T-helper 17 cell (primary cell): ENCODE measurements at places on chromosomes 12 and 14.

DNA sequence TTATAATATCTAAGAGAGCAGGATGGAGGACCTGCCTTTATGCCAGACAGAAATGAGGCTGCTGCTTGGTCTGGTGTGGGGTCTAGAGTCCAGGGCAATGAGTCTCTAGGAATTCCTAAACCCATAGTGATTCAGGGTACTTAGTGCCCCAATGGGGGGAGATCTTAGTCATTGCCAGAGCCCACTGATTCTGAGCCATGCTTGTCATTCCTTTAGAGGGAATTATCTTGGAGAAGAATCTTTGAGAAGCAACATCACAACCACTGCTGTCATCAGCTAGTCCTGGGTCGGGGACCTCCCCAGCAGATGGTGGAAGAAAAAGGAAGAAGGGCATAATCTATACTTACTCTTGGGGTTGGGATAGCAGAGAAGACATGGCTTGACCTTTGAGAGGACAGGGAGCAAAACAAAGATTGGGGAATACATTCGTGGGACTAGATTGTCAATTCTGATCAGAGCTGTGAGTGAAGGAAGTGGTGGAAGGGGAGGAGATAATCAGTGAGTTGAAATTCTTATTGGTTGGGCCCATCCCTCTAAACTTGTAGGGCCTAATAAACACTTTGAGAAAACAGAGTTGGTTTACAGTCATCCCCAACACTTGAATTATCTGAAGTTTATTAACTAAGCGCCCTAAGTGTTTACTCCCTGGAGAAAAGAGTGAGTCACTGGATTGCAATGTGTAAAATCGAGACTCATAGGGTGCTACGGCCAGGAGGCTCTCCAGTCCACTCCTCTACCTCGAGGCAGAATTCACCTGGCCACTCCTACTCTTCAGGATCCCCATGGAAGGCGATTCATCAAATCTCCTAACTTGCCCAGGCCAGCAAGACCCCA is 3.0 kb upstream of the KRT3 start:
- no peak for DNase-seq

GRCh38 chr14:23681337-23681736 is 45.2 kb downstream of the DHRS2 start:
- DNase-seq, result no peak

GRCh38 chr12:107515446-107515958 is 170.1 kb upstream of the PWP1 start:
- no peak for DNase-seq

DNA sequence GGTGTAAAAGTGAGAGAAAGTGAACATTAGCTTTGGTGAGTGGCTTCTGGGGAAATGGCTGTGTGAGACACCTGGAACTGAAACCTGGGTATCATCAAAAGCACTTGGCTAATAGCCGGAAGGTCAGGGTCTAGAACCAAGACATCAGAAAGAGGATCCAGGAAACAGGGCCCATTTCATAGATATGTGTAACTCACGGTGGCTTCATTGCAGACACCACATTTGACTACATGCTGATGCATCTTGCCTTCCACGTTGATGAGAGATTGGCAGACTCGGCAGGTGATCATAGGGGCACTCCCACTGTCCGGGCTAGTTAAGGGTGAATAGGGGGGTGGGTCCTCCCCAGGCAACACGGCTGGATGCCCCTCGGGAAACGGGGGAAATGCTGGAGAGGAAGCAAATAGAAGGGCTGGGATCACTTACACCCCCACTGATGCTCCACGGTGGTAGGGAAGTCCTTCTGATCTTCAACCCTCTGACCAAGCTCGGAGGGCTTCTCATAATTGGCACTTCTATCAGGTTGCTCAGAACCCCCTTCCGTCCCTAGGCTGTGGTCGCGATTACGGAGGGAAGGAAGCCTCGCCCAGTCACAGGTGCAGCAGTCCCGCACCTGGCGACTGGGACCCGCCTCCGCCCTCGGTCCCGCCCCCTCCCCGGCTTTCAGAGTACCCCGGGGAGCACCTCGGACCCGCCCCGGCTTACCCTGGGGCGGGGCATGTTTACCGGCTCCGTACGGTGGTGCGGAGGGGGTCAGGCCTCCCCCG is 593 bp downstream of the PIP4P1 start:
- peak; percentile 44 for DNase-seq

DNA sequence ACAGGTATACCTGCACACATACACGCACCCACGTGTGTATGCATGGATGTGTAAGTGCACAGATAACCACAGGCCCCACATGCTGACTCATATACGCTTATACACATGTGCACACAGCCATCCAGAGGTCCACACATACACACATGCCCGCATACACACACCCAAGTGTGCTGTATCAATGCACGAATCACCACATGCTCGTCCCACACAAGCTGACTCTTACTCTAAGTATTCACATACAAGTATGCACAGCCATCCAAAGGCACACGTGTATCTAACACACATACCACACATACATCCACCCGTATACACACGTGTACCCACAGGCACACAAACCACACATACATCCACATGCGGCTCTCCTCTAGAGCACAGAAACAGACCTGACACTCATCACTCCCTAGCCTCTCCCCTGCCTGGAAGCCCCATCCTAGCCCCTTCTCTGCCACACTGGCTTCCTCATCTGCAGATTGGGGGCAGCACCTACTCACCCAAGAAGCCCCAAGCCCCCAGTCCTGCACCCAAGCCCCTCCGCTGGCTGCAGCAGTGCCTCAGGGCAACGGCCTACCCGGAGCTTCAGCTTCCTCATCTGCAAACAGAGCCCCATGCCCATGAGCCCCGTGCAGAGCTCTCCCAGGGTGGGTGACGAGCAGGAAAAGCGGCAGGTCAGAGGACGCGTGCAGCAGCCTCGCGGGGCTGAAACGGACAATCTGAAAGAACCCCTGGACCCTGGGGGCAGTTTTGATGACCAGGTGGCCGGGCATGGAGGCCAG is 105.4 kb downstream of the NCOR2 start:
- DNase-seq, result no peak

DNA sequence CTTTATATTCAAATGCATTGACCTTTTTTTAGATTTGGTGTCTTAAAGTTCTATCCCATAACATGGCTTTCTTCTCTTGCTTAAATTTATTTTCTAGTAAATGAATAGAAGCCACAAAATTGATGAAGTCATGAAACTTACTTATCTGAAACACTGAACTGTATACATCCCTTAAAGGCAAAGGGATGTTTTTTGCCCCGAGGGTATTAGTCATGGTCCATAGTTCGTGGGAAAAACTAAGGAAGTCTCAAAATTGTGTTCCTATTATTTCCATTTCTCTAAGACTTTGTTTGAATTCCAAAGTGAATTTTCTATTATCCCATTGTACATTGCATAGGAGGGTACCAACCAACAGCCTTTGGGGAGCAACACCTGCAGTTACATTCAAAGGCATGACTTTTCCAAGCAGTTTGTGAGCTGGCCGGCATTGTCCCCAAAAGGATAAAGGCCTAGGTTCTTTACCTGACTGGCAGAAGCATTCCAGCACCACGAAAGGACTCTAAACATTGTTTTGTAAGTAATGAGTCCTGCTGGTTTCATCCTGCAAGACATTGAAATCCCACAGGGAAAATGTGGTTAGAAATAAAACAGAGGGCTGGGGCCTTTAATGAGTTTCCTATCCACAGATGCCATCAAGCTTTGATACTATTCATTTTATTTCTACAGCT is 473.5 kb downstream of the PRKD1 start:
- DNase-seq, result no peak

GRCh38 chr12:119668324-119668841 is 450 bp downstream of the PRKAB1 start:
- no peak for DNase-seq

GRCh38 chr12:20128928-20129327 is 239.4 kb upstream of the PDE3A start:
- no peak for DNase-seq

GRCh38 chr12:68406134-68406576 is 74.0 kb upstream of the MDM1 start:
- no peak for DNase-seq

GRCh38 chr14:106129274-106129673 is 602.9 kb downstream of the TMEM121 start:
- no peak for DNase-seq

DNA sequence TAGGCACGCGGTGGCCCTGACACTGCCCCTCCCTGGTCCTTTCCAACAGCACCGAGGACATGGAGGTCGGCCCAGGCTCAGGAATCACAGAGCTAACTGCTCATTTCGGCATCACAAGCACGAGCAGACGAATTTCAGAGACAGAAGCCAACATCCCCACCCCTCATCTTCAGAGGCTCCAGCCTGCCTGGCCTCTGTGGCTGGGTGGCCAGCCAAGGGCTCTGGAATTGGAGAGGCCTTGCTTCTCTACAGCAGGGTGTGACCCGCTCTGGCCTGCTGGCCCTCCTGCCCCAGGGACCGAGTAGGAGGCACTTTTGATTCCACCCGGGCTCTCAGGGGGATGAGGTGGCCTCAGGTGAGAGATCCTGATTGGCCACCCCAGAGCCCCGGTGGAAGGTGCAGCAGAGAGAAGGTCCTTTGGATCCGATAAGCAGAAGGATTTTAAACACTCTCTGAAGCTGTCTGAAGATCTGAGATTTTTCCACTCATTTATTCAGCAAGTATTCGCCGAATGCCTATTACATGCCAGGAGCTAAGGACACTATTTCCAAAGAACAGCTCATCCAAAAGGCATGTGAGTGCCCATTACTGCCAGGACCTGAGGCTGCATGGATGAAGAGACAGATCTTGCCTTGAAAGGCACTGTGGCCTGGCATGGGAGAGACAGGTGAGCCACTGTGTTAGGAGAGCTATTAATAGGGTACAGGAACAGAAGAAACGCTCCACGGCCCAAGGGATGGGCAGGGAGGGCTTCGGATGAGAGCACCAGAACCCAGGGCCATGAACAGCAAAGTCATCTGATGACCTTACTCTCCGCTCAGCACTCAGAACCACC is 10.2 kb downstream of the BAG5 start:
- DNase-seq, result no peak

GRCh38 chr14:24875991-24876878 is 173.7 kb downstream of the STXBP6 start:
- no peak for DNase-seq

GRCh38 chr14:92850492-92850891 is 56.4 kb downstream of the GOLGA5 start:
- no peak for DNase-seq

GRCh38 chr12:85516039-85516438 is 236.0 kb downstream of the ALX1 start:
- DNase-seq, result no peak

GRCh38 chr12:93790472-93791152 is 113.4 kb downstream of the CRADD start:
- no peak for DNase-seq

GRCh38 chr14:101583006-101583714 is 21.9 kb downstream of the DIO3 start:
- DNase-seq, result no peak

DNA sequence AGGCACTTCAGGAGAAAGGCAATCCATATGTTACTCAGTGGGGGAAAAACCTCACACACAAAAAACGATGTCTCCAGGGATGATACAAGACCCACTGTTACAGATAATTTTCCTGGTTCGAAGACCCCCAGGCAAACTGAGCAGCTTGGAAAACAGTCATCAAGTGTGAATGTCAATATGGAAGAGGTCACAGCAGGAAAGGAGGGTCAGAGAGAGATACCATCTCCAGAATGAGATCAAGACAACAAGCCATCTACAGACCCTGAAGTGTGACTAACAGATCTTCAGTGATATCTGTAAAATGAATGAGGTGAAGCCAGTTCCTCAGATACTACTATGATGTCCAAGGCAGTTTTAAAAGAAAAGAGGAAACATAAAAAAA is 28.6 kb downstream of the GNS start:
- DNase-seq, result no peak
